NCI-H2171 (cell line): ENCODE measurements at places on chromosomes 11 and 22.

DNA sequence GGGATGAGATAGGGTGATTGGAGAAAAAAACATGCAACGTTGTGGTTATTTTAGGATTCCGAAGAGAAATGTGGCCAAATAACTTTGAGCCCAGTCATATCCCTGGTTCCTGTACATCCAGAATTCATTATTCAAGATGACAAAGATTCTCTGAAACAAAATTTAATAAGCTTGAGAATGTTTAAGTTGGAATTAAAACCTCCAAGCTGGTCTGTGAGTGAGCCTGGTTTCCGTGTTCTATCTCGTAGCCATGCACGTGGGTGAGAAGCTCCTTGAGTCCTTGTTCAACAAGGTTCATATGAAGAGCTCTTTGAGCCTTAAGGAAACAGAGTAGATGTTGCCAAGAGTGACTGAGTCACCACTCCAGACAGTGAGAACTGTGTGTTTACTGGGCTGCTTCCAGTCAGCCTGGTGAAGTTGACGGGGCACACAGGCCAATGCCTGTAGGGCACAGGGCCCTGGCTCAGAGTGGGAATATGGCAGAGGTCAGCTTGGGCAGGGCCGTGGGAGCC is 206.5 kb downstream of the NAV2 start:
- no peak for DNase-seq

GRCh38 chr11:132610791-132611190 is 921.5 kb downstream of the OPCML start:
- no peak for DNase-seq

DNA sequence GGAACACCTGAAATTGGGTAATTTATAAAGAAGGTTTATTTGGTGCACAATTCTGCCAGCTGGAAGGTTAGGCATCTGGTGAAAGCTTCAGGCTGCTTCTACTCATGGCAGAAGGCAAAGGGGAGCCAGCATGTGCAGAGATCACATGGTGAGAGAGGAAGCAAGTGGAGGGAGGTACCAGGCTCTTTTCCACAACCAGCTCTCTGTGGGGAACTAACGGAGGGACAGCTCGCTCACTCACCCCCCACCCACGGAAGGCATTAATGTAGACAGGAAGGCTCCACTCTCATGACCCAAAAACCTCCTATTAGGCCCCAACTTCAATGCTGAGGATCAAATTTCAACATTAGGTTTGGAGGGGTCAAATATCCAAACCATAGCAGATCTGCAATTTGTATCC is 75.6 kb upstream of the ARHGAP32 start:
- no peak for DNase-seq

DNA sequence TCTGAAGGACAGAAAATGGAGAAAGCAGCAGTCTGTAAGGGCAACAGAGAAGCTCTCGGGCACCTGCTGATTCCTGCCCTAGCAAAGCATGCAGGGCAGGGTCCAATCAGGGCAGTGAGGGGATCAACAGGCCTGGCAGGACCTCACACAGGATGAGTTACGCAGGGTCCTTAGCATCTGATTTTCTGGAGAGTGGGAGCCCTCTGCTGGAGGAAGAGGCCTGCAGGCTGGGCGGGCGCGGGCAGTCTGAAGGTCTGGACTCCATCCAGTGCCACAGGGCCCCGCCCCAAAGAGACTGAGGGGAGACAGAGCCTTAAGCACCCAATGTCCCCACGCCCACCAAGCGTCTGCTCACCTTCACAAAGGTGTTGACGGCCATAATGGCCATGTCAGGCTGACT is 28.9 kb downstream of the AP1B1 start:
- no peak for DNase-seq

DNA sequence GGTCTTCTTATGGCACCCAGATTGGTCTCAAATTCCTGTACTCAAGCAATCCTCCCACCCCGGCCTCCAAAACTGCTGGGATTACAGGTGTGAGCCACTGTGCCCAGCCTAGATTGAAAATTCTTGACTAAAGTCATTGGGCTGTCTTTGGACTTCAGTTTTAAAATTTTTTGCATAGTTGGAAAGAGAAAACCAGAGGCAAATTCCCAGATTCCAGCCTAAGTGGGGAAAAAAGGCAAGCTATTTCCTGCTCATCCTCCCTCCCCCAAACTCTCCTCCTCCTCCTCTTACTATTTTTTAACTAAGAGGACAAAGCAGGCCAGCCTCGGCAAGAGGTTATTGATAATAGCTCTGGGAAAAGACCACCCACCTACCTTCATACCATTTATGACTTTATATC is 78.6 kb upstream of the CLMP start:
- no peak for DNase-seq

GRCh38 chr11:66190786-66191185 is 77.7 kb upstream of the RAB1B start:
- no peak for DNase-seq

GRCh38 chr22:48418831-48419230 is 1408.8 kb downstream of the BRD1 start:
- no peak for DNase-seq

- no peak for DNase-seq
These were observed 426.1 kb upstream of the CADM1 start for GRCh38 chr11:115930291-115930690.

- DNase-seq, result no peak
These were observed 1.2 kb upstream of the ASCL2 start for GRCh38 chr11:2271327-2272227.

DNA sequence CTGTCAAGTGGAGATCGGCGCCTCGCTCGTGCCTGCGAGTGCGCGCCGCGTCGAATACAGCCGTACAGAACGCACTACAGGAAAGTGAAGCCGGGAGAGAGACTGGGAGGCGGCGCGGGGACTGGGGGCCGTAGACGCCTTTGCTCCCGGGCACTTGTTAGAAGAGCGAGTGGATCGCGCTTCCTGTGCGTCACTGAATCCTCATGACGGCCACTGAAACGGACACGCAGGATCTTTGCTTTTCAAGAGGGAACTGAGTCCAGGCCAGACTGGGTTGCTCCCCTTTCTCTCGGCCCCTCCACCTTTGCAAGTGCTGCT is 314 bp downstream of the RIC8A start:
- no peak for DNase-seq

GRCh38 chr11:75306529-75306928 is 44.9 kb downstream of the ARRB1 start:
- no peak for DNase-seq

GRCh38 chr11:9459667-9460321 is 1.0 kb upstream of the ZNF143 start:
- no peak for DNase-seq

GRCh38 chr11:6640985-6641701 is 14.5 kb downstream of the DCHS1 start:
- DNase-seq, result no peak

DNA sequence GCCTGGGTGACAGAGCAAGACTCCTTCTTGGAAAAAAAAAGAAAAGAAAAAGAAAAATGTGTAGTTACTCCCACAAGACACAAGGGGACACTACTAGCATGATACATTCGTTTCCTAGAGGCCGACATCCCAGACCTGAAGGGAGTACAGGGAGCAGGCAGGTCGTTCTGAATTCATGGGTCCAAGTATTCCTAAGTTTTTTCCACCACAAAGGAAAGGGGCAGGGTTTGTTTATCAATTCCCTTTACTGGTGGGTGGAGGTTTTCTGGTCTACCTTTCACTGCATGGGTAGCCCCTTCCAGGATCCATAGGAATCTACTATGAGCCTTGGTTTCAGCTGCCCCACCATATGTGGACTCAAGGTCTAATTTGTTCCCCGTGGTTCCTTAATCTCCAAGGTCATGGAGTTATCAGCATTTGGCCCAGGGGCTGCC is 11.8 kb downstream of the TIGD3 start:
- DNase-seq, result peak; percentile 76

- DNase-seq, result no peak
These were observed 109.2 kb upstream of the TRPC6 start for GRCh38 chr11:101692980-101693379.

GRCh38 chr22:44538051-44538450 is 40.0 kb upstream of the RTL6 start:
- no peak for DNase-seq

- no peak for DNase-seq
These were observed 20.9 kb downstream of the SVIP start for GRCh38 chr11:22808571-22809197.

GRCh38 chr22:29827091-29827490 is 11.0 kb downstream of the ASCC2 start:
- DNase-seq, result no peak

GRCh38 chr11:111882202-111882601 is 2.9 kb downstream of the CFAP68 start:
- DNase-seq, result no peak

- no peak for DNase-seq
These were observed 2.5 kb upstream of the SMARCB1 start for GRCh38 chr22:23784215-23784732.

DNA sequence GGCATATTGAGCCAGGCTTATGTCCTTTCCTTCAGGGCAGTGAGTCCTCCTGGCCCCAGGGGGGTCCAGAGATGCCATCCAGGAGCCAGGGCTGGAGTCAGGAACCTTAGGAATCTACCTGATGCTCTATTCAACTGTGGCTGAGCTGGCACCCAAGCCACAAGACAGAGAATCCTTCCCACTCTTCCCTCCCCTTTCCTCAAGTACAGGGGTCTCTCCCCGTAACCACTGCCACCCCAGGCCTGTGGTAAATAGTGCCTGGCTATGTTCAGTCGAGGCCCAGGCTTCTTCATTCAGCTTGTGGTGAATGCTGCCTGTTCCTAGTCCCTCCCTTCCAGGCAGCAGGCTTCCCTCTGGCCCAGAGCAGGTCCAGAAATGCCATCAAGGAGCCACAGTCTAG is 45.5 kb upstream of the THY1 start:
- DNase-seq, result no peak

DNA sequence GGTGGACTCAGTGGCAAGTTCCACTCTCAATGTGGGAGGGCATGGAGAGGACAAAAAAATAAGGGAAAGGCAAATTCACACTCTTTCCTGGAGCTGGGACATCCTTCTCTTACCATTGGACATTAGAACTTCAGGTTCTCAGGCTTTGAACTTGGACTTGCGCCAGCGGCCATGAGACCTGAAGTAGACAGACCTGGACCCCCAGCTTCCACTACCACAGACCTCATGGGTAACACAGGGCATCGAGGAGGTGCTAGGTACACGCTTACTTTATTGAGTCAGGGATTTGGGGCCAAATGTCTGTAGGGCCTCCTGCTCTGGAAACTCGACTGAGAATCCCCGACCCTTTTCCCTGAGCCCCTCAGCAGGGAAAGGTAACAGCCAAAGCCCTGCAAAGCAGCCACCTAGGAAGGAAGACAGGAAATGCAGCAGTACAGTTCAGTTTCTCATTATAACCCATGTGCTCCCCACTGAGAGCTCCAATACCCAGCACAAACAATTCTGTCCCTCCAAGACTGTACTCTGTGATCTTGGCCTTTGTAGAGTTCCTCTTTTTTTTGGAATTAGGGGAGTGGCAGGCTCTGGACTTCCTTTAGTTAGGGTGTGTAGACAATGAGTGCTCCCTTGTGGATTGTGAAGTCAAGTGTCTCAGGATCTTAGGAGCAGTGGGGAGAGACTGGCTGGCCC is 5.7 kb downstream of the CHRNA10 start:
- DNase-seq, result no peak
